GM13976 (cell line): ENCODE measurements at places on chromosomes 5 and 9.

GRCh38 chr9:72728031-72728770, 206.8 kb downstream of the TMC1 start:
- no peak for DNase-seq

DNA sequence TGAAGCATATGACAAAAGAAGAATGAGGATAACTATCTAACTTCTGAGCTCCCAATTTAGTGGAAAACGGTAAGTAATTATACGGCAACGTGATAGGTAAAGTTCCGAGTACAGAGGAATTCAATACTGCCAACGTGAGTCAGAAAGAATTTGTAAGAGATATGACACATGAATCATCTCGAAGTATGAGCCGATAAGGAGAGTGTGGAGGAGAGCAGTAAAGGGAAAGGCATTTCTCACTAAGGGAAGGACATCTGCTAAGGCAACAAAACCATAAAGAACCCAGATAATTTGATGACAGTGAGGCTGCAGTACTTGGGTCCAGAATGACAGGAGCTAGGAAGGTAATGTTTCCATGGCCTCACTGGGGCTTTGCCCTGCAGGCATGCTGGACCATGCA, 11.0 kb downstream of the MPDZ start:
- no peak for DNase-seq

DNA sequence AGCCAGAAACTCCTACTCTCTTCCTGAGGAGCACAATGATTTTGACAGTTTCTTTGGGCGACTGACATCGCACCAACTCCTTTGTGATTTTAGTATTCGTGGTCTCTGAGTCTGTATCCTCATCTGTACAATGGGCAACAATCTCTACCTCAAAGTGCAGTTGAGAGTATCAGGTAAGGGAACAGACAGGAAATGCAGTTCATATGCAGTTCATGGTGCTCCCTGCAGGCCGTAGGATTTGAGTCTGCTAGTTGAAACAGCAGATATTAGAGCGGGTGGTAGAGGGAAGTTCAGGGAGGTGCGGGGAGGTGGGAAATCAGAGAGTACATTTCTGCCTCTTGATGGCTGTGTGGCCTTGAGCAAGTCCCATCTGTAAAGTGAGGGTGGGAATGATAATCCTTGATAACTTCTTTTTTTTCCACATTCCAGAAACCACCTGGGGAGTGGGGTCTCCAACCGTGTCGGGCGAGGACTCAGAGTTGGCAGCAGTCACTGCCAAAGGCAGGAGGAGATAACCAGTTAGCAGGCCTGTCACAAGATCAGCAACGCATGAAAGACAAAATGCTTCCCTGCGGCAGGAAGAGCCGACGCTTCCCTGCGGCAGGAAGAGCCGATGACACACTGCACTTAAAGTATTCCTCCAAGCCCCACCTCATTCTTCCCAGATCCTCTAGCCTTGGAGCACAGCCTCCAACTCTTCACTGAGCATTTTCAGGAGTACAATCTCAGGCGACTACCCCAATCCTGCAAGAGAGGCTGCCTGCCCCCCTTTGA, 6.0 kb upstream of the NEK6 start:
- no peak for DNase-seq

- no peak for DNase-seq
These were observed 32.1 kb downstream of the RAPGEF1 start for GRCh38 chr9:131707733-131708157.

DNA sequence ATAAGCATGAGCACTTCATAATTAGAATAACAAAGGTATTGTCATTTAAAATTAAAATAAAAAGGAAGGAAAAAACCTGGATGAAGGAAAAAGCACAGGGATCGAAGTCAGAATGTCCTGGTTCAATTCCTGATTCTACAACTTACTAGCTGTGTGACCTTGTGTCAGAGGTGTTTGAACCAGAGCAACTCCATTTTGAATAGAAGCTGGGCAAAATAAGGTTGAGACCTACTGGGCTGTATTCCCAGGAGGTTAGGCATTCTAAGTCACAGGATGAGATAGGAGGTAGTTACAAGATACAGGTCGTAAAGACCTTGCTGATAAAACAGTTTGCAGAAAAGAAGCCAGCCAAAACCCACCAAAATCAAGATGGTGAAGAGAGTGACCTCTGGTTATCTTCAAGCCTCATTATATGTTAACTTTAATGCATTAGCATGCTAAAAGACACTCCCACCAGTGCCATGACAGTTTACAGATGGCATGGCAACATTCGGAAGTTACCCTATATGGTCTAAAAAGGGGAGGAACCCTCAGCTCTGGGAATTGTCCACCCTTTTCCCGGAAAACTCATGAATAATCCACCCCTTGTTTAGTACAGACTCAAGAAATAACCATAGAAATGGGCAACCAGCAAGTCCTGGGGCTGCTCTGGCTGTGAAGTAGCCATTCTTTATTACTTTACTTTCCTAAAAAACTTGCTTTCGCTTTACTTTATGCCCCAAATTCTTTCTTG, 412.7 kb downstream of the PIK3R1 start:
- no peak for DNase-seq

DNA sequence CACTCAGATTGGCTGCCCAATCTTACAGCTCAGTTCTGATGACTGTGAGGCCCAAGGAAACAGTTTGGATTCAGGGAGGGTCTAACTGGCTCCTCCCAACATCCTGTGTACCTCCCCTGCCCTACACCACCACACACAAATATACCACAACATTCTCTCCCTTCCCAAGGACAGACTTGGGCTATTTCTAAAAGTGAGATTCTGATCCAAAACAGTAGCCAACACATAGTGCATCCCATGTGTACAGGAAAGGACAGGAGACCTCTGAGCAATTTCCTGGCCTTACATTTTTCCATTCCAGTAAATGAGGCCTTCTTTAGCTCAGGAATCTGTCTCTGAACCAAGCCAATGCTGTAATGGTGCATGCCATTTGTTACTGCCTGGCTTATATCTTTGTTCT, 20.8 kb downstream of the ZNF366 start:
- no peak for DNase-seq

DNA sequence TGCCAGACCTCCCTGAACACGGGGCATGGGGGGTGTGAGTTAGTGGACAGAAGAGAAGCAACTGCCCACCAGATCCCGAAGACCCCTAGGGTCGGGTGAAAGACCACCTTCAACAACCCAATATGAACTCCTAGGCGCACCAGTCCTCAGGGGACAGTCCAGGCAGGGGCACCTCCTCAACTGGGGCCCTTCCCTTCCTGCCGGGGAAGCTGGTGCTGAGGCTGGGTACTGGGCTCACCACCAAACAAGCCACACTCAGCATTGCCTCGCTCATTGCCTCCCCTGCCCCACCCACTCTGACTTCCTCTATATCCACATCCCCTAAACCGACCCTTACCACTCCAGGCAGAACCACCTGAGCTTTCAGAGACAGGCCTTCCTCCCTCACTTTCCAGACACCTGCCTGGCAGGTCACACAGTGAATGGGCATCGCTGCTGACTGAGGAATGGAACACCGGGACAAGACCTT, 42.5 kb downstream of the SEMA4D start:
- DNase-seq, result no peak
